Vein endothelial cell (primary cell): ENCODE measurements at places on chromosomes 2 and 18. TPM values are rescaled to one million over a fixed set of nuclear protein-coding genes. Genes with fewer than 3 reads are reported as not detected.

GALNT13 gene
- total RNA-seq, result 2.0 and 2.3 TPM in 2 replicates

FAM161A gene
- 0.65 and 1.7 TPM in 2 replicates for total RNA-seq

IL36RN gene
- total RNA-seq, result not detected in 2 replicates

CIDEA gene
- total RNA-seq, result 3.9 and 6.4 TPM in 2 replicates

UPP2 gene
- not detected in 2 replicates for total RNA-seq

DPYSL5 gene
- not detected in 2 replicates for total RNA-seq

COBLL1 gene
- total RNA-seq, result 5.2 and 15.0 TPM in 2 replicates
